Renal cortex interstitium (tissue), 15 donors: ENCODE measurements at places on chromosomes 11 and 22. TPM values are rescaled to one million over a fixed set of nuclear protein-coding genes. Genes with fewer than 3 reads are reported as not detected.

Gene MS4A12
- polyA plus RNA-seq, result not detected

DNA sequence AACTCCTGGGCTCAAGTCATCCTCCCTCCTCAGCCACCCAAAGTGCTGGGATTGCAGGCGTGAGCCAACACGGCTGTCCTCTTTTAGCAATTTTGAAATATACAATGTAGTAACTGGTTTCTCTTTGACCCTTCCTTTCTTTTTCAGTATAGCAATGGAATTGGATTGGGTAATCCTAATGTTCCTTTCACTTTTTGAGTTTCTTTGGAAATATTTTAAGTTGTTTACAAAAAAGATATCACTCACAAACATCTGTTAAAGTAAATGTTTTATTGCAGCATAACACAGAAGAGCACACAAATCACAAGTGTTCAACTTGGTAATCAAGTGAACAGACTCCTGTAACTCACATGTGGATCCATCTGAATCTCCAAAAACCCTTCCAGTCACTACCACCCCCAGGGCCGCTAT, 44.6 kb upstream of the EP300 start:
- no peak for DNase-seq

GRCh38 chr11:112652786-112653390, 308.3 kb upstream of the NCAM1 start:
- no peak for DNase-seq

DNA sequence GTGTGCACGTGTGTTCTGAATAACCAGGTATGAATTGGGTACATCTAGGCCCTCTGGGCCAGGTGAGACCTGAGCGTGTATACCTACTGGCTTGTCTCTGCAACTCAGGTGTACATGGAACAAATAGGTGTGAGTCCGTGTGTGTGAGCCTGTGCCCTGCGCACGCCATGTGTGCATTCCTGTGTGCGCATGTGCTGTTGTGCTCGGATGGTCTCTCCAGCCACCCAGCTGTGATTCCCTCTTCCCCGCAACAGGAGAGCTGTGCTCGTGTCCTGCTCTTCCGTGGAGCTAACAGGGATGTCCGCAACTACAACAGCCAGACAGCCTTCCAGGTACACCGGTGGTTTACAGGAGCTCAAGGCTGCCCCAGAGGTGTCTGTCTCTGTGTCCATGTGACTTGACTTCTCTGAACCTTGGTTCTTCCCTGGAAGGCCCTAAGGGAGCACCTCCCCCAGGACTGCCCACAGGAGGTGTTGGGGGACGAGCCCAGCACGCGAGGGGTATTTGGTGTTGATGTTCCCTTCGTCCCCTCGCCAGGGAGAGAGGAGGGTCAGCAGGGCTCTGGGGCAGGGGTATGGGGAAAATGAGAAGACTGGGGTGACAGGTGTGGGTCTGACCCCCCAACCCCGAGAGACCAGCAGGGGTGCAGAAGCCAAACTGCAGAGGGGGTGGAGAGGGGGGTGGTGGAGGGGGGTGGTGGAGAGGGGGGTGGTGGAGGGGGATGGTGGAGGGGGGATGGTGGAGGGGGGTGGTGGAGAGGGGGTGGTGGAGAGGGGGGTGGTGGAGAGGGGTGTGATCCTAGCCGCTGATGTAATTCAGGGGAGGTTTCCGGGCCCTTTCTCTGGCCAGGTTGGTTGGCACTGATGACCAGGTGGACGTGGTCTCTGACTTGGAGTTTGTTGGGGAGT, 10.7 kb downstream of the SHANK3 start:
- DNase-seq, result no peak

- no peak for DNase-seq
Measured at GRCh38 chr22:32607086-32607485, 132.5 kb downstream of the FBXO7 start.

- DNase-seq, result no peak
Measured at GRCh38 chr11:12160680-12161079, 50.3 kb downstream of the MICAL2 start.

Gene HMOX1
- polyA plus RNA-seq, result 49.6 TPM

- peak; percentile 89 for DNase-seq
Measured at GRCh38 chr11:125263268-125263790, 98.8 kb downstream of the PKNOX2 start.

Gene NLRP14
- polyA plus RNA-seq, result 1.1 TPM

GRCh38 chr11:737366-737765, 9.9 kb upstream of the TALDO1 start:
- no peak for DNase-seq

Gene TEX54
- not detected for polyA plus RNA-seq

Gene OR51E2
- polyA plus RNA-seq, result 1.2 TPM

GRCh38 chr11:119446434-119446833, 23.5 kb upstream of the THY1 start:
- no peak for DNase-seq

DNA sequence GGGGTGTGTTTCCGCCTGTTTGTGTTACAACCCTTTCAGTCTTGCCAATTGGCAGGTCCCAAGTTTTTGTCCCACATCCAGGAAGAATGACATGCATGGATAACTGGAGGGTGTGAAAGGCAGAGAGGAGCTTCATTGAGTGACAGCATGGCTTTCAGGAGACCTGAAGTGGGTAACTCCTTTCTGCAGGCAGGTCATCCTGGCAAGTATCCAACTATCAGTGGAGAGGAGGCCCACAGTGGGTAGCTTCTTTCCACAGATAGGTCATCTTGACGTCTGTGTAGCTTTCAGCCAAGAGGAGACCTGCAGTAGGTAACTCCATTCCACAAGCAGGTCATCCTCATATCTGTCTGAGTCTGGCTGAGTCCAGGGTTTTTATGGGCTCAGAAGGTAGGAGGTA, 1268.8 kb upstream of the CNTN5 start:
- no peak for DNase-seq

Gene RNF26
- 35.8 TPM for polyA plus RNA-seq

GRCh38 chr11:110093407-110094297, 460 bp downstream of the ZC3H12C start:
- peak; percentile 53 for DNase-seq

Gene DCDC1
- polyA plus RNA-seq, result 3.3 TPM

DNA sequence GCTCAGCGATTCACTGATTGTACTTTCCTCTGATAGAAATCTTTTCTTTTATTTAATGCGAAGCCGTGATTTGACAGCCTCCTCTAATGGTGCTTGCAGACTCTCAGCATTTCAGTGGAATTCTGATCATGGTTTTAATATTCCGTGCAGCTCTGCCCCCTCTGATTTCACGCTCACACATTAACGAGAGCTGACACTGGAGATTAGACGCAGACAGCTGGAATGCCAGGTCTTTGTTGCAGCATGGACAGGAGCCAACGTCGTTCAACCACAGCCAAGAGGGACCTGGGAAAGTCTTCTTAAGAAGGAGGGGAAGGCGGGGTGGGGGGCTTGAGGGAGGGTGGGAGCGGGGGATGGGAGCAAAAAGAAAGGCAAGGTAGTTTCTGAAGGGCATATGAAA, 186.4 kb downstream of the BLID start:
- DNase-seq, result peak; percentile 36

Gene FGF3
- not detected for polyA plus RNA-seq

DNA sequence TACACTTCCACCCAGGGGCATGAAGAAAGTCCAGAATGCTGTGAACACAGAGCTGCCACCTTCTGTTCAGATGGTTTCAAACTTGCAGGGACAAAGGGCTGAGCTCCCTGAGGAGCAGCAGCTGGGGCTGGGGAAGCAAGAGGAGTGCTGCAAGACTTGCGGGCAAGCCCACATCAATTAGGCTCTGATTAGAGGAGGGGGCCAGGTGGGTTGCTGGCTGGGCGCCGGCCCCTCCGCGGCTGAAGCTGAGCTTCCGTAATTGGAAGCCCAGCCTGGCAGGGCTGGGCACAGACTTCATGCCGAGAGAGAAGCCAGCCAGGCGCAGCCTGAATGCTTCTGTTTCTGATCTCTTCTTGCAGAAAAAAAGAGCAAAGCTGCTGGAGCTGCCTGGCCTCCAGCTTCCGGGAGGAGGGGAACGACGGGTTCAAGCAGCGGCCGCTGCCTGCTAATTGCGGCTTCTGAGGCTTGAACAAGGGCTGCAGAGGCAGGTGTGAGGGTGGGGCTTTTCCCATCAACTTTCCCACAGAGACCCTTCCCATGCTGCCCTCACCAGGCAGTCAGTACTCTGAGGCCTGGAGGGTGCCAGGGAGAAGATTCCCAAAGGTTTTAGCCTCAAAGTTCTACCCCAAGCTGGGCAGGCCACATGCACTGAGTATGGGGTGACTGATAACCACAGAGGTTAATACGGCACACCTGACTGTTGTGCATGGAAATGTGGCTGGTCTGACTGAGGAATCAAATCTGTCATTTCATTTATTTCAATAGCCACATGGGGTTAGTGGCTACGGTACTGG, 91.1 kb upstream of the LMO1 start:
- peak; percentile 57 for DNase-seq

GRCh38 chr11:68950270-68950669, 30.5 kb downstream of the MRGPRD start:
- no peak for DNase-seq

GRCh38 chr11:1869427-1870325, 16.8 kb downstream of the LSP1 start:
- DNase-seq, result no peak

Gene SHISAL1
- 2.8 TPM for polyA plus RNA-seq

DNA sequence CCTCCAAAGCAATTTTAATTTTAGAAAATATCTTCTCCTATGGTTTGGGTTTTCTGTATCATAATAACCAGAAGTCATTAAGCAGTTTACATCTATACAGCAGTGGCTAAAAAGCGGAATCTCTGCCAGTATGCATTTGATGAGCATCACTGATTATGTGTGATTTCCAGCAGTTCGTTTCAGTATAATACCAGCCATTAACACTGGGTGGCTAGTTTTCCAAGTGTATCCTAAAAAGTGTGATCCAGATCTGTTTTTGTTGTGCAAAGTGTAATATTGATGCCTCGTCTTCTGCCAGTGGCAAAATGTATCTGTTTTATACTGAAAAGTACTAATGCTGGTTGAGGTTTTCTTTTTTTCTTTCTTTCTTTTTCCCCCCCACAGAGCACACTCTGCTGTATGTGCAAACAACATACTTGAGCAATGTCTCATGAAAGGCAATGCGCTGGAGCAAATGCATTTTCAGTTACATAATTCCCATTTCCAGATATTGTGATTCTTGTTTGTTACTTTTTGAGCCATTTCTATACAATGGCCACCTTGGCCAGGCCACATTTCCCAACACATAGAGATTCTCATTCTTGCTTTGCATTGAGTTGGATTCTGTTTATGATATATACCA, 64.2 kb downstream of the SLC36A4 start:
- no peak for DNase-seq

- no peak for DNase-seq
Measured at GRCh38 chr11:40842750-40843339, 616.6 kb downstream of the LRRC4C start.

Gene DBX1
- not detected for polyA plus RNA-seq

DNA sequence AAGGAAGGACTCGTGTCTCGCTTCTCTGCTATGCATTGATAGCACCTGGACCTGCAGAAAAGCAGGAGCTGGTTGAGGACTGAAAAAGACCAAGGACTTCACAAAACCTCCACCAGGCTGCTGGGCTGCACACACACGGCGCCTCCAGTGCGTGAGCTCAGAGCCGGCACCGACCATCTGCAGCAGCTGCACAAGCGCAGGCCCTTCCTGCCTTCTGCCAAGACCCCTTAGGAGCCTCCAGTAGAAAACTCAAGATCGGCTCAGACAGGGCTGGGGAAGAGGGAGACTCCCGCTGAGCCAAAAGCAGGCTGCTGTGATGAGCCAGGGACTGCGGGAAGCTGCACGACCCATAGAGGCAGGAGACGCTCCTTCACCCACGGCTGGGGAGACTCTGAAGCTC, 70.9 kb downstream of the PHF21B start:
- DNase-seq, result no peak

GRCh38 chr11:75147875-75148263, 3.0 kb upstream of the SLCO2B1 start:
- DNase-seq, result no peak

DNA sequence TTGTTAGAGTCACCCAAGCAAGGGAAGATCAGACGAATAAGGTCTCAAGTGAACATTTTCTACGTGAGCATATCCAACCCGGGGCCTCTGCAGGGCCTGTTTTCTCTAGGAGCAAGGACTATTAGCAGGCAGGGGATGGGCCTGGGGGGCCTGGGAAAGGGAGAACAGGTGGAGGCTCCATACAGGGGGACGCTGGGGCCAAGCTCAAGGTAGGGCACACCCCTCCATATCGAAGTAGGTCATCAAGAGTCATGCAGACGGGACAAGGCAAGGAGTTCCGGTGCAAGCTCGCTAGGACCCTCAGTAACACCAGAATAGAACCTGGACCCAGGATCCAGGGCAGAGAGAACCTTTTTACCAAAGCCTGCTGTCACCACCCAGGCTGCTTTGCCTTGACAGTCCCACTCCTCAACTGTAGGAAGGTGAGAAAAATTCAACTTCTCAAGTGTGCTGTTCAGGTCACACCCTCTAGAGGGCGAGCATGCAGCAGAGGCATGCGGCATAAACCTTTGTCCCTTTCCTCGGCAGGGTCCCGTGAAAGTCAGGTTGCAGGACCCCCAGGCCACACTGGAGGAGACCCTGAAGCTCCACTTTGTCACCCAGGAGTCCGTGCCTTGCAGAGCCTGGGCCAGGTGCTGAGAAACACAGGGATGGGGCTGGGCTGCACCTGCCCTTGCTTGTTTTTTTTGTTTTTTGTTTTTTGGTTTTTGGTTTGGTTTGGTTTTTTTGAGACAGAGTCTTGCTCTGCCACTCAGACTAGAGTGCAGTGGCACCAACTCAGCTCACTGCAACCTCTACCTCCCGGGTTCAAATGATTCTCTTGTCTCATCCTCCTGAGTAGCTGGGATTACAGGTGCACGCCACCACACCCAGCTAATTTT, 8.6 kb upstream of the APOBEC3B start:
- no peak for DNase-seq

DNA sequence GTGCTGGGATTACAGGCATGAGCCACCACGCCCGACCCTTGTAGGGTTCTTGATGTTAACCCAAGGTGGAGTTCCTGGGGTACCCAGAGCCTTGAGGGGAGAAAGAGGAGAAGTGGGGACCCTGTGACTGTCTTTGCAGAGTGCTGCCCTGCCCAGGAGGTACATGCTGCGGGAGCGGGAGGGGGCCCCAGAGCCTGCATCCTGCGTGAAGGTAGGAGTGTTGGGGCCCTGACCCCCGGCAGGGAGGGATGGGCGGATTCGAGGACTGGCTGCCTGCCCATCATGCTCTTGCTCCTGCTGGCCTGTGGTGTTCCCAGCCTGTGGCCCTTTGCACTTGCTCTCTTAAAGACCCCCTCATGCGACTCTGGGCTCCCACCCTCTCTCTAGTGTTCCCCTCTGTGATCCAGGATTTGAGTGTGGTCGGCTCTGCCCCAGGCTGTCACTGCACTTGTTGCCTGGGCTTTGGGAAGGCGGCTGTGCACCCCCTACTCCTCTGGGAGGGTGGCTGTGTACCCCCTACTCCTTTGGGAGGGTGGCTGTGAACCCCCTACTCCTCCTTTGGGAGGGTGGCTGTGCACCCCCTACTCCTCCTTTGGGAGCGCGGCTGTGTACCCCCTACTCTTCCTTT, 4.5 kb downstream of the SCO2 start:
- DNase-seq, result no peak

- DNase-seq, result no peak
Measured at GRCh38 chr11:36507824-36508489, 2.1 kb downstream of the TRAF6 start.

- DNase-seq, result no peak
Measured at GRCh38 chr22:47357493-47357892, 595.0 kb downstream of the TBC1D22A start.

Gene RIC3
- 10.2 TPM for polyA plus RNA-seq

GRCh38 chr11:126378763-126379162, 23.3 kb downstream of the ST3GAL4 start:
- no peak for DNase-seq
